AG04450 (cell line): ENCODE measurements at places on chromosomes 6 and 20.

DNA sequence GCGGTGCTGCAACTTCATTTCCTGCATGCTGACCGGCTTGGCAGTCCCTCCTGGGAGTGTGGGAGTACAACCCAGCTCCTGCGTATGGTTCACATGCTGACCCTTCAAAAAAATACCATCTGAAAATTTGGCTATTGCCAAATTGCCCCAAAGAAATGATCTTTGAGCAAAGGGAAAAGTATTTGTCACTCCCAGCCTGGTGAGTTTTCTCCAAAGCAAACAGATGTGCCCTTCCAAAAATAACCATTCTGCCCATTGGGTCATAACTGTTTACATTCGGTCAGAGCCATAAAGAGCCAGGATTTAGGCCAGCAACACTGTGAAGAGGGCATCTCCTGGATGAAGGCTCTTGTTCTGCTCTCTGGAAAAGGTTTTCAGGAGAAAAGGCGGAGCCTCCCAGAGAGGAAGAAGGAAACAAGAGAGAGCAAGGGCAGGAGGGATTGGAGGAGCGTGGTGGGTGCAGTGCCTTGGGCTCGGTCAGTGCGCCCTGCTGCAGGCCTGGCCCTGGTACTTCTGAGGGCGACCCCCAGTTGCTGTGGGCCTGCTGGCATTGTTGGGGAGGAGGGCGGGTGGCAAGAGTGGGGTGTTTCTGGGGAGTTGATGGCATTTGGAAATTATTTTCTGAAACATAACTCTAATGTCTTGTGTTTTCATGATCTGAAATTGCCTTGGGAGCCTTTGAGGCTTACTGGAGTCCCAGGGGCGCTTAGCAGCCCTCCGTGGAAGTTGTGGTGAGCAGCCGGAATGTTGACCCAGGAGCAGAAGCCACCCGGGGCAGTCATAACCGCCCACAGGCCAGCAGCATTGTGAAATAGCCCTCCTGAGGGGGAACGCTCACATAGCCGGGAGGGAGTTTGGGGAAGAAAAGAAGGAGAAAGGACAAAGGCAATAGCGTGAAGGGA lies 248.4 kb downstream of the MYLK4 start:
- no peak for DNase-seq

DNA sequence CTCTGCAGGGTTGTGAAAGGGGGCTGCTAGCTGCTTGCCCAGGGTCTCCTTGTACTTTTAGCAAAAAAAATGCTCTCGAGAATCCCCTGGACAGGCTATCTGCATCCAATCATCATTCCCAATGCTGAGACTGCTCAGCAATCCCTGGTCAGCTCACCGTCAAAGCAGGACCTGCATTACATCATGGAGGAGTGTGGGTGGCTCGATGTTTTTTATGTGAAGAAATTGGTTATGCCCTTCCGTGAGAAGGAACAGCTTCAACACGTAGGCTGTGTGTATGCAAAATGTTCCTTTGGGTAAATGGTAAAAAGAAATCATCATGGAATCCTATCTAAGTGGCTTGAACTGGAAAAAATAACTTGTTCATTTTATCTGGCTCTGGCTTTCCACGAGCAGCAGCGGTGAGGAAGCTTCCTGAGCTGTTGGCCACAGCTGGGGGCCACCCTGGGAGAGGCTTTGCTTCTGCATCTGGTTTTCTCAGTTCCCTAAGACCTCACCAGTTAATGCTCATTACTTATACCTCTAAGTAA lies 111.4 kb downstream of the FYN start:
- no peak for DNase-seq

GRCh38 chr6:44856479-44856878 lies 469.0 kb downstream of the CDC5L start:
- DNase-seq: no peak

DNA sequence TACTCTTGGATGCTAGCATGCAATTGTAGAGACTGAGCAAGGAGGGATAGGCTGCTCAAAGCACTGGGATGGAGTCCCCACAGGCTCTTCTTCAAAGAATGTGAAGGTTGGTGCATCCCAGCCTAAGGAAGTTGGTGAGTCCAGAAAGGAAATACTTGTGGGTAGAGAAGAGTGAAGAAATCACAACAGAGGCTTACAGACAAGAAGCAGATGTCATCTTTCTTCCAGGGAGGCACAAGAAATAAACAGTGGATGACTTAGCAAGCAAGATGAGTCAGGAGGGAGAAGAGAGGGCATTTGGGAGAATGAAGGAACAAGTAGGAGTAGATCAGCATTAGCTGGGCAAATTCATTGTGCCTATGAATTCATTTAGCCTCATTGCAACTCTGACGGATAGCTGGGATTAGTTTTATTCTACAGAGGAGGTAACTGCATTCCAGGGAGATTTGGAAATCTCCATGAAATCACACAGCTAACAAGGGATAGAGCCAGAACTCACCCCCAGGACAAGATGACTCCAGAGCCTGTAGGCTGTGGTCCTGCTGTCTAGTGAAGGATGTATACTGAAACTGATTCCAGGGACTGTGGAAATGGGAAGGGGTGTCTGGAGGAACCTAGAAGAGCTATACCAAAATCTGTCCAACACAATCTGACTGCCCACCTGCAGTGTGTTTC lies 125.8 kb upstream of the SPTLC3 start:
- peak; percentile 7 for DNase-seq

DNA sequence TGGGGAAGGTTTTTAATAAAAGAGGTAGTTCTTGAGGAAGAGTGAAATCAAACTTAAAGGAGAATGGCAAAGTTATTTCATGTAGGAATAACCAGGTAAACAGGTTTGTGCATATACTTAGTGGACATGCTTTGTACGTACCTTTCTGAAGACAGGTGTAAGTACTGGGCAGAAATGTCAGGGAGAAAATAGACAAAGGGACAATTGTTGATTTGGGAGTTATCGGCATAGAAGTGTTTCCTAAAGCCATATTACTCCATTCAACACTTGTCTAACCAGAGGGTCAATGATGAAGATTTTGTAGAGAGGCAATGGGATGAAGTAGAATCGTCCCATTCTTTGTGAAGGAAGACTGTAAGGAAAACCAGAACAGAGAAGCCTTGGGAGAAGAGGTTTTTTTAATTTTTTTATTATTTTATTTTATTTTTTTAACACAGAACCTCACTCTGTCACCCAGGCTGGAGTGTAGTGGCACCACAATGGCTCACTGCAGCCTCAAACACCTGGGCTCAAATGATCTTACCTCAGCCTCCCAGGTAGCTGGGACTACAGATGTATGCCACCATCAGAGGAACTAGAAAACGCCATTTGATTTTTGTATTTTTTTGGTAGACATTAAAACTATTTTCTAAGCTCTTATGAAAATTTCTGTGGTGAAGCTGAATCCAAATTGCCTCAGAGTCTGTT lies 18.0 kb downstream of the SMAP1 start:
- no peak for DNase-seq

- DNase-seq: no peak
Observed at GRCh38 chr20:45399018-45399417, 9.1 kb upstream of the DBNDD2 start.

DNA sequence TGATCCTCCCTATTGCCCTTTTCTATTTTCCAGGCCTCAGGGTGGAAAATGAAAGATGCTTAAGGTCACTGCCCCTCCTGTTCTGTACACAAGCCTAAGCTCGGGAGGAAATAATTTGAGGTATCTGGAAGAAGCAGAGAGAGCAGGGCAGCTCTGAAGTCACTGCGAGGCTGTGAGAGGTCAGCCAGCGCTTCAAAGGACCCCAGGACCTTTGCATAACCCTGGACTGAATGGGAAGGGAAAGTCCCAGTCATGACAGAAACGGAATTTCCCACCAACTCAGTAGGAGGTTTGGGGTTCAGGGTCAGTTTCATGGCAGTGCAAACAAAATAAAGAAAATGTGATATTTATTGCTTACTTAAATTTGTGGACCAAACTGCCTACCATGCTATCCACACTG lies 58.1 kb downstream of the LRFN2 start:
- no peak for DNase-seq

DNA sequence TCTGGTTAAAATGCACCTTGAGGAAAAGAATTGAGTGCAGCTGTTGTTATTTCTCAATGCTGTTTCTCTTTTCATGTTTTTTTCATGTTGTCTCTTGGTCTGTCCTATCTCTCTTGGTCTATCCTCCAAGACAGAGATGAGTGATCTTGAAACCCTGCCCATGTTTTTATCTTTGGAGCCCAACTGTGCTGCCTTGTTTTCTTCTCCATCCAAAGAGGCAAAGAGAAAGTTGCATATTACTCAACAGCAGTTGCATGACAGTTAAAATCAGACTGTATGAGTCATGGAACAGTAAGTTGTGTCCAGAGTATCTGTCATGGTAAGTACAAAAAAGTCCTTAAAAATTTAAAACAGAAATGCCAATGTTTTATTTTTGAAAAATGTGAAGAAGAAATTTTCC lies 26.2 kb downstream of the BCAS1 start:
- DNase-seq: no peak

DNA sequence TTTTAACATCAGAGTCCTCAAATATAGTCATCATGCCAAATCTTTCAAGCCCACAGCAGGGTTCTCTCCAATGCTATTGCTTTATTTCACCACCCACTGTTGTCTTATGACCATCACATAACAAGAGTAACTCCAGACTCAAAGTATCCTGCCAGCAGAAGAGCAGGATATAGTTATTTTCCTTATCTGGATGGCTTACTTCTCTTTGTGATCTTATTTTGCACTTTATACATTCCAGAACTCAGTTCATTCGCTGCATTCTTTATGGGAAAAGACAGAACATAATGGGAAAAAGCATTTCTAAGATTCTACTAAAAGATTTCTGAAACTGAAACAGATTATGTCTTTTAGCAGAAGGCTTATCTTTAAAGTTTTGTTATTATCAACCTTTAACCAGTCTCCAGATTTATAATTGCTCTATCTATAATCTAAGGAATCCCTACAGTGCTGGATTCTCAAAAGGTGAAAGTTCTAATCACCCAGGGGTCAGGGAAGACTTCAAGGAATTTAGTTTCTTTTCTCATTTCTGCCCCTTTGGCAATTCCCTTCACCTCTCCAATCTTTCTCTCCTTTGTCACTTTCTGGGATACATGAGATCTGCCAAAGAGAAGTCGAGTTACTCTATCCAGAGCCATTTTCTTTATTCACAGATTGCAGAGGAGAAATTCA lies 190.4 kb downstream of the TPBG start:
- no peak for DNase-seq

- DNase-seq: no peak
Observed at GRCh38 chr6:56024931-56025330, 149.5 kb upstream of the BMP5 start.

DNA sequence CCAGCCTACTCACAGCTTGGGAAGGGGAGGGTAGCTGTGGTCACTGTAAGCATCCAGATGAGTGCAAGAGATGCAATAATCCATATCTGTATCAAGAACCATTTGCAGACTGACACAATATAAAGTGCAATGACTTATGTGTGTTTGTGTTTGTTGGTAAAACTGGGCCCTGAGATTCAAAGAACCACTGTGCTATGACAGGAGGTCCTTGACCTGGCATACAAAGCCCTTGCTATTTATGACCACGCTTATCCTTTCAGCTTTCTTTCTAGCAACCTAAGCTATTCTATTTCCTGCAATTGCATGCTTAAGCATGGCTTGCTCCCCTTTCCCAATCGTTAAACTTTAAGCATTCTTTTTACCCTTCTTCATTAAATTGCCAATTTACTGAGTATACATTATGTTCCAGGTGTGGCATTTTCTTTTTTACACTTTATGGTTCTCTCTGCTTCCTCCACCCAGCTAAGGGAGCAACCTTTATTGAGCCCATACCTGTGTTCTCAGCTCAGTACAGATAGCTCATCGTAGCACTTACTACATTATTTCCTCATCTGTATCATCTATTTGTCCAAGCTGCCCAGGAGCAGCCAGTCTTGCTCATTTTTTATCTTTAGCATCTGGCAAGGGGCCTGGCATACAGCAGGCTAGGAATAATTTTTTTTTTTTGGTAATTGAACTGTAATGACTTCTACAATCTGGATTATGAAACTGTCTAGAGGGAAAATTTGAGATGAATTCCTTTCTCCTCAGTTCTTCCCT lies 3.5 kb downstream of the MCUR1 start:
- no peak for DNase-seq

GRCh38 chr20:58638467-58639181 lies 12.5 kb upstream of the STX16 start:
- DNase-seq: no peak

DNA sequence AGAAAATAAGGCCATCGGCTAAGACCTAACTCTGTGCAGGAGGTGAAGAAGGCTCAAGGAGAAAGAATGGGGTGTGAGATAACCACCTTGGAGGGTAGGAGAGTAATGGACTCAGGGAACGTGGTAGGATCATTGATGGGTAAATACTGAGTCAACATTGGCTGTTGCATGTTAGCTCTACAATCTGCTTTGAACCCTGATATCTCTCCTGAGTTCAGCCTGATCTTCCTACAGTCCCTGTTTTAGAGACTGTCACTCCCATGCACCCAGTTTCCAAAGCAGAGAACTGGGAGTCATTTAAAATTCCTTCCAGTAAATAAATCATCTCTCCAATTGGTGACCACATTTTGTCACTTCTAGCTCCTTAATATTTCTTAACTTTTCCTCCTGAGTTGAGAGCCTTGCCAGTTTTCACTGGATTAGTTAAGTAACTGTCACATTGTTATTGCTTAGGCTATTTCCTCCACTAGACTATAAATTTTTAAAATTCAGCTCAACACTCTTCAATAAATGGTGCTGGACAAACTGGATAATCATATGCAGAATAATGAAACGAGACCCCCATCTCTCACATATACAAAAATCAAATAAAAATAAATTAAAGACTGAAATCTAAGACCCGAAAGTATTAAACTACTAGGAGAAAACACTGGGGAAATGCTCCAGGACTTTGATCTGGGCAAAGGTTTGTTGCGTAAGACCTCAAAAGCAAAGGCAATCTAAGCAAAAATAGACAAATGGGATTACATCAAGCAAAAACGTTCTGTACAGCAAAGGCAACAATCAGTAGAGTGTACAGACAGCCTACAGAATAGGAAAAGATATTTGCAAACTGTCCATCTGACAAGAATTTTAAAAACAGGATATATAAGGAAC lies 138.9 kb upstream of the TMEM170B start:
- DNase-seq: no peak

DNA sequence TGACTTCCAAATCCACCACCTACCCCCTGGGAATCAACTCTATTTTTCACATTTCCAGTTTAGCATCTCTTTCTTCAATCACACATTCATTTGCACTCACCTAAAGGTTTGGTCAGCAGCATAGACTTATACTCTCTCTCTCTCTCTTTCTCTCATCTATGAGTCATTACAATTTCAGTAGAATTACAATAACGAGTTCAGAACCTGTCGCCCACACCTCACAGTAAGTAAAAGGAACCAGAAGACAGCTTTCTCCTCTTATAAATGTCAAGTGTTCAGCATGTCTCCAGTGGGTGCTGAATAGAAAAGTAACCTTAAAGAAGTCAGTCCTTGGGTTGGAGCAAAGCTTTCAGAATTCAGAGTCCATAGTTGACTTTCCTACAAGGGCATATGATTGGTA lies 1.1 kb upstream of the PHACTR1 start:
- no peak for DNase-seq

DNA sequence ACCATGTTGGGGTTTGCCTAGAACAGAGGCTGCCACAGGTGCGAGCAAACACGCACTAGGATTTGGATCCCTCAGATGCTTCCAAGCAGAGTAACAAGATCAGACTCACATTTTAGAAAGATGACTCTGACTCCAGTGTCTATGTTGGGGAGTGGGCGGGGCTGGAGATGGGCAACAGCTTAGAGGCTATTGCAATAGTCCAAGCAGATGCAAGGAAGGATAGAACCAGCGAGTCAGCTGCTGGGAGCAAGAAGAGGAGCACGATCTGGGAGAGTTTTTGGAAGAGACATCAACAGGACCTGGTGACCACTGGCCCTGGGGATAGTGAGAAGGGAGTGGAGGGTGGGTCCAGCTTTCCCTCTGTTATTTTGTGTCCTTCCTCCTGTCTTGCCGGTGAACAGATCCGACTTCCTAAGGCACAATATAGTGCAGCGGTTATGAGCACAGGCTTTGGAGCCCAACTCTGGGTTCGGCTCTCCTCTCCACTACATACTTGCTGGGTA lies 52.7 kb downstream of the FGD2 start:
- DNase-seq: no peak
